ENCODE measurements at places on chromosomes 6 and 20. TPM values are rescaled to one million over a fixed set of nuclear protein-coding genes. Genes with fewer than 3 reads are reported as not detected.

DNA sequence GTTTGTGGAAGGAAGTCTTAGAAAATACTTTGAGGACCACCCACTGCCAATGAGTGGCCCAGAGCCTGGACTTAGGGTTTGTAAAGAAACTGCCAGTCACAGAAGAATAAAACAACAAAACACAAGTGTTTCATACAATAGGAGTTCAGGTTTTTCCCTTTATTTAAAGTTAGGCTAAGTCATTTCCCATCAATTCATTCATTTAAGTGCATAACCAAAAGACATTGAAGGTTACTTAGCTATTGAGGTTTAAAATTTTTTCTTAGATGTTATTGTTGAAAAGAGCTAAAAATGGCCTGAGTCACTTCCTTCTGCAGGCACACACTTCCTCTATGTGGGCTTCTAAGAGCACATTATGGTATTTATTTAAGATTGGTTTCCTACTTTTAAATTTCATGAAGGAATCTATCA, 54.2 kb downstream of the ARMC2 start:
- DNase-seq: no peak

DNA sequence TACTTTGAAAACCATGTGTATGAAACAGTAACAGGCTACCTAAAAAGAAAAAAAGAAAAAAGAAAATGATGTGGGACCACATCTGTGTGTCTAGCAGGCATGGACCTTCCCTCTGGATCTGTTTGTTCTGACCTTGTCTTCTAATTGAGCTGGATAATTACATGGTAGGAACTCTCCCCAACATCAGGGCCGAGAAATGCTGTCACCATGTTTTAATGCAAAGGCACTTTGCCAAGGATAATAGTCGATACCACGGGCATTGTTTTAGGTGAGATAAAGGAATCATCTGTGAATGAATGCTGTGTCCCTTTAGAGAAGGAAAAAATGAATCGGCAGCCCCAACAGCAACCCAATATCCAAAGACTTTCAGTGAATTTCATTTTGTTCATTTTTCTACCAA, 149.1 kb downstream of the ZDHHC14 start:
- DNase-seq: no peak

DNA sequence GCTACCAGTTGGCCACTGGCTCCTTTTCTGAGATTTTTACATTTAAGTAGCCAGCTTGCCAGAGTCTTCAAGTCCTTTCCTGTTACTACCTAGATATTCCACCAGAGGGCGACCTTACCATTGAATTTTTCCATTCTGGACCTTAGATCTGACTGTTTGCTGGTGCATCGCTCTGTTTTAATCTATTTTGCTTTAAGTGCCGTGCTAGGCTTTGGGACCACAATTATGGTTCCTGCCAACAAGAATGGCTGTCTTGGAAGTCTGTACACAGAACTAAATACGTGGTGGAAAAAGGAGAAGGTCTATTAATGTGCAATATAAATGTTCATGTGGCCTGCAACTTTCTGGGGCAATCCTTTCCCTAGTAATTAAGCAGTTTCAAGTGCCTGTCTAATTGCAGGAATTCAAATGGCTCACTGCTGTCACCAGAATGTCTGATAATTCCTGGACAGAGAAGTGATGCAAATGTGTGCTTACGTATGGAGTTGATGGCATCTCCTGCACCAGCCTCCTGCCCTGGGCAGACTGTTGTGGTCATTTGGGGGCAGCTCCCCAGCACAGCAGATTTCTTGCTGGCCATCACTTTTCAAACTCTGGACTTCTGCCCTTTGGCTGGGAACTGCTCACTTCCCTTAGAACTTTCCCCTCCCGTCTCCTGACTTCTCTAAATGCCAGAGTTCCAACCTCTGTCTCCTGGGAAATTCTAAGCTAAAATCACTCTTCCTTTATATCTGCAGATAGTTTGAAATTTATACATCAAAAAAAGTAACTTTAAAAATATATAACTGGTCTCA, 5.6 kb upstream of the HLA-DOA start:
- no peak for DNase-seq

- no peak for DNase-seq
Observed at GRCh38 chr20:6683021-6683977, 84.2 kb upstream of the BMP2 start.

- DNase-seq: no peak
Observed at GRCh38 chr6:36064770-36065396, 37.3 kb downstream of the MAPK14 start.

DNA sequence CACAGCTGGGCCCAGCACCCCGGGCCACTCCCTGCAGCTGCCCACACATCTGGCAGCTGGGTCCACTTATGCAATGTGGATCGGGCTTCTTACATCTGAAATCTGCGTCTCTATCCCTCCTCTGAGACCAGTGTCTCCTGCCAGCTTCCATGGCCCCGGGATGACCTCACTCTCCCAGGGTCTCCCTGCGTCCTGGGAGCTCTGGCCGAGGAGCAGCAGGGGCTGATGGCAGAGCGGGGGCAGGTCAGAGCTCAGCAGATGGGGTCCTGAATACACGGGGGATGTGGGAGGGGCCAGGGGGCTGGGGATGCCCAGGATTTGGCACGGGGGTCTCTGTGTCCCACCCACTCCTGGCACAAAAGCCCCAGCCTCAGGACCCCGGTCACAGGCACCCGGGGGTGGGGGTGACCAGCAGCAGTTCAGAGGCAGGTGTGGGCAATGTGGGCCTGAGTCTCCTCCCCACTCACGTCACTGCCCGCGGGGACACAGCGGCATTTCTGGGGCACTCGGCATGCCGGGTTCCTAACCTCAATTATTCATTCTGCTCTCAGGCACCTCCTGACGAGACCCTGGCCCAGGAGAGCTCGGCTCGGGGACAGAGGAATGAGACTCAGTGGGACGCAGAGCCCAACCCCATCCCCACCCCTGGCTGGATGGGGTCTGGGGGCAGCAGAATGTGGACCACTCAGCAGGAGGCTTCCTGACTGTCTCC, 16.4 kb downstream of the CHRNA4 start:
- no peak for DNase-seq

The CST4 gene
- not detected for total RNA-seq

GRCh38 chr6:143457563-143458359, 7.2 kb downstream of the PEX3 start:
- DNase-seq: no peak

GRCh38 chr20:20603339-20603990, 109.0 kb downstream of the RALGAPA2 start:
- DNase-seq: no peak
